ENCODE measurements at places on chromosomes 6 and 20.

- DNase-seq, result no peak
These were observed 15.2 kb upstream of the ZNF335 start for GRCh38 chr20:45987108-45987780.

- no peak for DNase-seq
These were observed 173.5 kb downstream of the SLC35F1 start for GRCh38 chr6:118080547-118080946.

- DNase-seq, result no peak
These were observed 76.9 kb downstream of the STK35 start for GRCh38 chr20:2178318-2179232.

DNA sequence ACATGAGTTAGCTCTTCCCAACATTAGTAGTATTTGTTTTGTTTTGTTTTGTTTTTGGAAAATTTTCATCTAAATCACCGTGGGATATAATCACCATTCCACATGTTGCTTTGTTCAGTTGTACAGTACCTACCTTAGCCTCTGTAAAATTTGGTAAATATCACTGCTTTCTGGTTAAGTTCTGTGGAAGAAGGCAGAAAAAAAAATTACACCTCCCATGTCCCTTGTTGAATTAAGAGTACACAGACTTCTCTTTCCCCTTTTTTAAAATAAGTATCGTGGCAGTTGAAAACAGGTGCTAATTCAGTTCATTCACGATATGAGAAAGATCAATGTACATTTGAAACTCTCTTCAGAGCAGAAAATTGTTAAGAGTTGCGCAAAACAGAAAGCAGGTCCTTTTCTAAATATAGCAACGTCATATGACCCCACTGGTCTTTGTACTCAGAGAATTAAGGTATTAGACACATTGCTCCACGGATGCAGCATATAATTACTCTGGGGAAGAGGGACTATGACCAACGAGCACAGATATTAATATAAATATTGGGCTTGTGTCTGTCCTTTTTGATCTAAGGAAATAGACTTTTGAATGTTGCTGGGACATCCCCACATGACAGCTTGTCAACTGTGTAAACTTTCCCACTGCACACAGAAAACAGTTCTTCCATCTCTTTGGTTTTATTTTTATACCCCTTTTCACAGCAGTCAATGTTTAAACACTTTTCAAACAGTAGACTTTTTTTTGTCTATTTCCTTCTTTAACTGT lies 58.6 kb upstream of the ZNF217 start:
- DNase-seq, result peak; percentile 53

DNA sequence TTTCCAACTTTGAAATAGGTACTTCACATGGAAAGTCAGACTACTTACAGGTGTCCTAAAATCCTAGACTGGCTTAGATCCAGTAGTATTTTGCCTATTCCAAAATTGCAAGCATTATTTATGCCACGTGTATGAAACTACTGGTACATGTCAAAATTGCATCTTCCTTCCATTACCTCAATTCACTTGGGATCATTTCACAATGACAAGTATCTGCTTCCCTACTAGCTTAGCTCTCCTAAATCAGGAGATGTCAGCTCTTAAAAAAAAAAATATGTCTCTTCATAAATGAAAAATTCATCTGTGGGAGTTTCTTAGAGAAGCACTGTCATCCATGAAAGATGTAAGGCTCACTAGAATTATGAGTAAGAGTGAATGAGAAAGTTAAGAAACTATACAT lies 466.6 kb upstream of the MANEA start:
- DNase-seq, result no peak

DNA sequence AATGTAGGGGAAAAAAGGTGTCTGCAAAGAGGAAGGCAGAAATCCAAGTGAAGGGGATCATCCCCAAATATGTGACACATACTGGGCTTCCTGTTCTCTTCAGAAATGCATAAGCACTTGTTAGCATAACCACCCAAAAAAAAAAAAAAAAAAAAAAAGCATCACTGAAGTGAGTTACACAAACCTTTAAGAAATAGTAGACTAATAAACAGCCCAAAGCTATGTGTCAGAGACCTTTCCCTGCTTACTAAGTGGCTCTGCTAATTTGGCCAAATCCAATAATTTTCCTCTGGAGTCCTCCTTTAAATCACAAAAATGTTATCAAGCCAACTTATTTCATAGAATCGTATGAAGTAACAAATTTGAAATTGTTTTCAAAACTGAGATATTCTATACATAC lies 7.5 kb upstream of the DST start:
- no peak for DNase-seq

DNA sequence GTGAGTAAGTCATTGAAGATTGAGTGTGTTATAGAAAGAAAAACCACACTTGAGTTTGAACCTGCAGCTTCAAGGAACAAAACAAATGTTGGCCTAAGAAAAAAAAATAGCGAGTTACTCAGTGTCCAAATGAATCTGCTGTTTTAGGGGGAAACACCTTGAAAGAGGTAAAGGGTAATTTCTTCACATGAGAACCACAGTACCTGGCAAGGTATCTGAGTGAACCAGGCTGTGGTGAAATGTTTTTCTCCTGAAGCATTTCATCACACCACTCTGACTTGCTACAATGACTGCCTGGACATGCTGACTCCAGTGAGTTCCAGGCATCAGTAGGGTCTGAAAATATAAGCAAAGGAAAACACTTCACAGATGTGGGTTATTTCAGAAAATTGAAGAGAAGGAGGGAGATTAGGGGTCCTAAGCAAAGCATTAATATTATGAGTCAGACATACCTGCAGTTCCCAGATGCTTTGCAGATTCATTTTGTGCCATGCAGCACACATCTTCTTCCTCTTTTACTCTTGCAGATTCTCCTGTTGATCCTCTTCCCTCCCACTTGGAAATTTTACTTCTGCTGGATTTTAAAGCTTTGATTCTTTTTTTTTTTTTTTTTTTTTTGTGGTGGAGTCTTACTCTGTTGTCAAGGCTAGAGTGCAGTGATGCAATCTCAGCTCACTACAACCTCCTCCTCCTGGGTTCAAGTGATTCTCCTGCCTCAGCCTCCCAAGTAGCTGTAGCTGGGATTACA lies 206.2 kb upstream of the SGK1 start:
- peak; percentile 15 for DNase-seq

DNA sequence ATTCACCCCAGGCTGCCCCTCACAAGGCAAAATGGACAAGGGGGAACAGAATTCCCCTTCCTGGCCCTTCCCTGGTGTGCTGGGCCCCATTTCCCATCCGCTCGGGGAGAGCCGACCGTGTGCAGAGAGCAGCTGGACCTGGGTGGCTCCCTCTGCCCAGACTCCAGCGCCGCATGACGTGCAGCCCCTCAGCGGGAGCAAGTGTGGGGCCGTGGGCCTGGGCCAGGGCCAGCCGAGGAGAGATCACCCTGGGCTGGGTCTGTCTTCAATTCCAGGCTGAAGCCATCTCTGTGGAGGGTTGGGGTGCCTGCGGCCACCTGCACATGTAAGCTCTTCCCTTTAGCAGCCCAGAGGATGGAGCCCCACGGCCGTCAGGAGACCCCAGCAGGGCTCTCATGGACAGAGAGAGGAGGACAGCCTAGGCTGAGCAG lies 241.8 kb downstream of the TTLL2 start:
- no peak for DNase-seq

DNA sequence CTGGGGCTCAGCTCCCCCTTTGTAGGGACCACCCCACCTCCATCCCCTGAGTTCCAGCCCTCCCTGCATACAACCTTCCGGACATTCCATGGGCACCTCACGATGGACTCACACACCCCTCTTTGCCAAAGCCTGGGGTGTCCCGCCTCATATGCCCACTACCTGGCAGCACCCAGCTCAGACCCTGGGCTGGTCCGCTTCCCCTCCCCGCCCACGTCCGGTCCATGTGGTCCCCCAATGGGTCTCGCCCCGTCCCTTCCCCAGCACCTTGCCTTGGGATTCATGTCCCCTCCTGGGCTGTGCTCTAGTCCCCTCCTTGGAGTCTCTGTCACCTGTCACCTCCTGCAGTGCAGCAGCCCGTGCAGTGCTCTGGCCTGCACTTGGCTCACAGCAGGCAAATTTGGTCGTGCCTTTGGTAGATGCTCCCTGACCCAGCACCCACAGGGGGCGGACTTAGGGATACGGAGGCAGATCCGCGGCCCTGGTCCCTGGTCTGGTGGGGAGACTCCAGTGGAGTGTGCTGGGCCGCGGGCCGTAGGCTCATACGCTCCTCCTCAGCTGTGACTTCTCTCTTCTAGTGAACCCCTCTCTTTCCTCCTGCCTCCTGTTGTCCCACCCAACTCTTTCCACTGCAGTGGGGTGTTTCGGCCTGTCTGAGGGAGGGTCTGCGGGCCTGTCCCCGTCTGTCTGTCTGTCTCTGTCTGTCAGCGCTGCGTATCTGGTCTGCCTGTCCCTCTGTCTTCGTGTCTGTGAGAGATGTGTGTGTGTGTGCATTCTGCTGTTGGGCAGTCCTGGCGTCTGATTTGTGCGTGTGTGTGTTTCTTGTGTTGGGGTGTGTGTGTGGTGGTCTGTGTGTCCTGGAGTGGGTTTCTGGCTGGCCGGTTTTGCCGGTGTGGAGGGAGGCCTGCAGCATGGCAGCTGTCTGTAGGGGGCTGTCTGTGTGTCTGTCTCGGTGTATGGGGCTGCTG lies 69.5 kb downstream of the SRC start:
- no peak for DNase-seq

- peak; percentile 24 for DNase-seq
These were observed 1.1 kb downstream of the ORC3 start for GRCh38 chr6:87590990-87591389.

- no peak for DNase-seq
These were observed 185.0 kb upstream of the SGK1 start for GRCh38 chr6:134502614-134503549.

- peak; percentile 85 for DNase-seq
These were observed 11.7 kb downstream of the LCA5 start for GRCh38 chr6:79525272-79526100.
